ENCODE measurements at places on chromosomes 11 and 22. TPM values are rescaled to one million over a fixed set of nuclear protein-coding genes. Genes with fewer than 3 reads are reported as not detected.

GRCh38 chr11:65642014-65642671 lies 4.2 kb downstream of the SIPA1 start:
- H3K27ac ChIP-seq: peak overlapping the region; percentile 69
- peaks cover 28% of the 10 kb centered on the region for H3K4me1 ChIP-seq
- no peak for DNase-seq
- no peaks in the 10 kb centered on the region for H3K27me3 ChIP-seq
- peak overlapping the region; percentile 74 for H3K4me3 ChIP-seq

- no peak for DNase-seq
- no peak overlapping the region for H3K27ac ChIP-seq
- no peaks in the 10 kb centered on the region for H3K27me3 ChIP-seq
- H3K36me3 ChIP-seq: no peaks in the 10 kb centered on the region
- H3K4me3 ChIP-seq: no peak overlapping the region
Measured at GRCh38 chr11:77096591-77097019, 6.0 kb upstream of the OMP start.

DNA sequence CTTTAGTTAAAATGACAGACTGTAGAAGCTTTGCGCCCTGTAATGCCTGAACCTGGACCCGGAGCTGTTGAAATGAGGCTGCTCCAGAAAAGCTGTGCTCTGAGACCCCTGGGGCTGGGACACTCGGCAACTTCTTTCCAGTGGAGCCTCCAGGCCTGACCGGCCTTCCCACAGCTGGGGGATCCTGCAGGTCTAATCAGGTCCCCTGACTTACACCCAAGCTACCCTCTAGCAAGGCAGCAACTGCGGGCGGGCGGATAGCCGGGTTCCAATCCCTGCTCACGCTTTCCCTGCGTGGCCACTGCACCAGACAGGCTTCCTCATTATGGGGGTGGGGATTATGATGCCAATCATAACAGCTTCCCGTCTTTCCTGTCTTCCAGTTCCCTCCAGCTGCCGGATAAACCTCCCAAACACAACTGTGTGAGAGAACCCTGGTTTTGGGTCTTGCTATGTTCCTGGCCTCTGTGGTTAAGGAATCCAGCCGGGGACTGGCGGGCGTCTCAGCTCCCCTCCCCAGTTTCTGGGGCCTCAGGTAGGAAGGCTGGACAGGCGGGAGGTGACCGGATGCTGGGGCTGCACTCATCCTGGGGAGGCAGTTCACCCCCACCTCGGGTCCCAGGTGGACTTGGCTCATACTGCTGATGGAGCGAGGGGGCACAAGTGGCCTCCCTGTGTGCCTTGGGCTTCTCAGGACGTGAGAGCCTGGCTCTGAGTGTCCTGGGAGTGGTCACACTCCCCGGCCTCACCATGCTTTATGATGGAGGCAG lies 38.6 kb downstream of the PARVG start:
- H3K4me3 ChIP-seq: no peak overlapping the region
- H3K27me3 ChIP-seq: no peaks in the 10 kb centered on the region
- no peak overlapping the region for H3K27ac ChIP-seq
- no peak for DNase-seq

- H3K27ac ChIP-seq: no peak overlapping the region
- H3K36me3 ChIP-seq: no peaks in the 10 kb centered on the region
- H3K27me3 ChIP-seq: no peaks in the 10 kb centered on the region
- no peak for DNase-seq
- peaks cover 9% of the 10 kb centered on the region for H3K4me1 ChIP-seq
Measured at GRCh38 chr11:95505927-95506426, 275.0 kb upstream of the SESN3 start.

DNA sequence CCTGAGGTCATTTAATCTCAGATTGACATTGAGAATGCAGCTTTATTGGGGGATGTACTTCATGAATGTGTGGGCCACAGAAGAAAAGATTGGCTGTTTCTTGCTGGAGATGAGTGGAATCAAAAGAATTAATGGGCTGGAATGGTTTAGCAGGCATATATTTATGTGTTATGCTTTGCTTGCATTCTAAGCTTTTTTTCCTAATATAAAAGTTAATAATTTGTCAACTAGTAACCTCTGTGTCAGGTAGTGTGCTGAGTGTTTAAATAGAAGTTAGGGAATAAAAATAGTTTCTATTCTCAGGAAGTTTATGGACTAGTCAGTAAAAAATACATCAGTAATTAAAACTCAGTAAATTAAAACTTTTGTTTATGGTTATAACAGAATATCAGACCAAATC lies 67.4 kb upstream of the PRODH start:
- H3K36me3 ChIP-seq: no peaks in the 10 kb centered on the region
- H3K4me3 ChIP-seq: no peak overlapping the region
- H3K27me3 ChIP-seq: peaks cover 14% of the 10 kb centered on the region
- no peak for DNase-seq
- no peak overlapping the region for H3K27ac ChIP-seq
- H3K4me1 ChIP-seq: no peaks in the 10 kb centered on the region

- no peak overlapping the region for H3K27ac ChIP-seq
- H3K4me1 ChIP-seq: peaks cover 5% of the 10 kb centered on the region
- peaks cover 3% of the 10 kb centered on the region for H3K27me3 ChIP-seq
Measured at GRCh38 chr11:69501891-69502860, 20.7 kb downstream of the LINC01488 start.

DNA sequence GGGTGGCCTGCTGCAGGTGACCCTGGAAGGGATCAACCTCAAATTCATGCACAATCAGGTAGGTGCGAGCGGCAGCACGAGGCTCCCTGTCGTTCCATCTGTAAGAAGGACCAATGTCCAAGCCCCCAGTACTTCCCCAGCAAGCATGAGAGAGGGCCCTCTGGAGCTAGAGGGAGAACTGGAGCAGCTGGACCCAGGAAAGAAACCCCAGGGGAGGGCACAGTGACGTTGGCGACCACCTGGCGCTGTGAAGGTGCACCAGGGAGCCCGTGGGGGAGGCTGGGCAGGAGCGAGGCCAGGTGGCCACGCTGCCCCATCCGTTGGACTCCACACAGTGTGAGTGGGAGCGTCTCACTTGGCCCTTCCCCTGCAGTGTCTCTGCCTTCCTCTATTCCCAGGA lies 28.0 kb downstream of the MYBPC3 start:
- H3K4me3 ChIP-seq: no peak overlapping the region
- no peaks in the 10 kb centered on the region for H3K4me1 ChIP-seq
- peaks cover 37% of the 10 kb centered on the region for H3K36me3 ChIP-seq
- H3K27me3 ChIP-seq: no peaks in the 10 kb centered on the region

The PPP1CA gene
- 250 TPM for total RNA-seq

The GRK3 gene
- 60.2 TPM for total RNA-seq

The MRPL17 gene
- 103 TPM for total RNA-seq

The MMP7 gene
- total RNA-seq: not detected
